ENCODE measurements at places on chromosomes 7 and 10.

- DNase-seq = no peak
Observed at GRCh38 chr10:100615908-100616307, 80.2 kb downstream of the HIF1AN start.

GRCh38 chr7:26159243-26159642 lies 7.2 kb downstream of the NFE2L3 start:
- no peak for DNase-seq

DNA sequence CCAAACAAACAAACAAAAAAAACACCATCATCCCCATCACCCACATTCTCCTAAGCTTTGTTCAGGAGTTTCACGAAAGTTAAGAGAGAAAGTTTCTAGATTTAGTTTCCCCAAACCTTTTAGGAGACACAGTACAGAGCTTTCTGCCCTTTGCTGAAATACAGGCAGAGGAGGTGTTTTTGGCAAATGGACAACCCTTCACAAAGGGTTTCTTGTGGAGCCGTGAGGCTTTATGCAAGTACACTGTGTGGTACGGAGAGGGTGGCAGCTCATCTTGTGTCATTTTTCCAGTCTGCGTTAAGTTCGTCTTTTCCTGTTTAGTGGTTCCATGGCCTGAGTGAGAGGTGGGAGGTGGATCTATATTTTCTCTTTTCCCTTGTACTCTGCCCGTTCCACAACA lies 215.5 kb upstream of the PRKCQ start:
- no peak for DNase-seq

DNA sequence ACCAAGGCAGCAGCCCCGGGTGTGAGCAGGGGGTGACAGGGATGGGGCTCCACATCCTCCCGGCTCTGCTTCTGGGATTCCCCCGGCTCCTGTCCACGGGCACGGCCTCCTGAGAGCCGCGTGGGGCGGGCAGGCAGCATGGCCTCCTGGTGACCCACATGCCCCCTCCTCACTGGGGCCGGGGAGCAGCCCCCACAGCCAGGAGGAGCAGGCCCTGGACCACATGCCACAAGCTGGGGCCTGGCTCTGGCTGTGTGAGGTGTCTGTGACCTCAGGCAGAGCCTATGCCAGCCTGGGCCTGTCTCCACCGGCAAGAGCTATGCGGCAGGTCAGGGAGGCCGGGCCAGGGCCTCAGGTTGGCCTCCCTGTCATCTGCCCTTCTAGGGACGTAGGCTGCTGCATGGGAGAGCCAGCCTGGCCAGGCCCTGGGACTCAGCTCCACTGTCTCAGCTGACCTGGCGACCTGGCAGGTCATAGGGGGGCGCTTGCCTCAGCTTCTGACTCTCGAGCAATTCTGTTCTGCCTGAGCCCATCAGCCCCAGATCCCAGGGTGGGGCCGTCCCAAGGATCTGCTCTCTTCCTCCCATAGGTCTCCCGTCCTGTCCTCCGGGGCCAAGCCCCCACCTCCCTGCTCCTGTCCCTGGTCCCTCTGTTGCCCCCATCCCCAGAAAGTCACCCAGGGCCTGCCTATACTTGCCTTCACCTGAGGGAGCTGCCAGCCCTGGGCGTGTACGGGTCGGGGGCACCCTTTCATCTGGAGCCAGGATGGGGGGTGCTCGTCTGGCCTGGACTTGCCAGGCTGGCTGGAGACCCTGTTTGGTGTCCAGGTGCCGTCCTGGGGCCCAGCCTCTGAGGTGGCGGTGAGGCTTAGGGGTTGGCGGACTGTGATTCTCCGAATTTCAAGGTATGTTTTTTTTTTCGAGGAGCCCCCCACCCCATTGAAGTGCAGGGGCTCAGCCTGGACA lies 3.9 kb upstream of the TMEM184A start:
- no peak for DNase-seq

DNA sequence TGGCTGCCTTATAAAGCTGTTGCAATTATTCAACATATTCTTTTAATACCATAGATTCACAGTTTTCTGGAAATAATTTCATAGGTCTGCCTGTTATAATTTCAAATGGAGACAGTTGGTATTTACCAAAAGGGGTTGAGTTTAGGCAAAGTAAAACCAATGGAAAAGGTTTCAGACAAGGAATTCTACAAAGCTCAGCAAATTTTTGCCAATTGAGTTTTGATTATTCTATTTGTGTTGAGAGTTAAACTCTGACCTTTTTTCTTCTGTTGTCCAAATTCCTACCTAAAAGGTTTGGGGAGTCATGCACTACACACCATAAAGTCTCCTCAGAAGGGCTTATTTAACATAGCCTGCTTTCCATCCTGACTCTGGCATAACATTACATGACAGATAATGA lies 38.5 kb upstream of the ABCA13 start:
- DNase-seq = no peak

GRCh38 chr10:27390681-27391080 lies 113.4 kb upstream of the RAB18 start:
- DNase-seq = no peak

- no peak for DNase-seq
Observed at GRCh38 chr10:85741626-85742300, 624.8 kb downstream of the GRID1 start.

DNA sequence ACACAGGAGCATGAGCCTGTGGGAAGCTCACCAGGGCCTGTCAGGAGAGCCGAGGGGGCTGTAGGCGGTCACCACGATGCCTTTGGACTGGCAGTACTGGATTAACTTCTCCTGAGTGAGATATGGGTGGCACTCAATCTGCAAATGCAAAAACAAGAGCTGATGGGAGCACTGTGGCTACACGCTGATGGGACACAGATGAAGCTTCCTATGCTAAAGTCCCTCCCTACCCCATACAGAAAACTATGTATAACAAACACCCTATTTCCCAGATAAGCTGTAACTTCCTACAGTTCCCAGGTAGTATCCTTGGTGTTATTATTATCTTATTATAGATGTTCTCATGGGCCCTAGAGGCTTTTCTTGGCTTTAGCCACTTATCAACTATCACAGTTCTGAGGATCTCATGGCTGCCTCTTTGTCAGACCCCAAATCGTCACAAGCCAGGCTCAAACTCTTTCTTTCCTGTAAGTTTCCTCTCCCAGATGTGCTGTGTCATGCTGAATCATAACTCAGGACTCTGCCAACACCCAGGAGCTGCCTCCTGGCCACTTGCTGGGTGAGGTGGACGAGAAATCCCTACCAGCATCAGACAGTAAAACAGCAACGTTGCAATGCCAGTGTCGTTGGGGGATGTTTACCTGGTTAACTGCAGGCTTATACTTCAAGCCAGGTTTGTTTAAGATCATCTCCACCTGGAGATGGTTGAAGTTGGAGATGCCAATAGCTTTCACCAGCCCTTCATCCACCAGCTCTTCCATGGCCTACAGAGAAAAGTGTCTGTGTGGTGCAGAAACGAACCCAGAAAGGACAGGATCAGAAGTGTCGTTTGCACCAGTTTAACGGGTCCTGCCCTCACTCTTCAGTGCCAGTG lies 10.3 kb downstream of the AKR1B1 start:
- no peak for DNase-seq

GRCh38 chr7:3917436-3917835 lies 616.4 kb downstream of the SDK1 start:
- DNase-seq = no peak

DNA sequence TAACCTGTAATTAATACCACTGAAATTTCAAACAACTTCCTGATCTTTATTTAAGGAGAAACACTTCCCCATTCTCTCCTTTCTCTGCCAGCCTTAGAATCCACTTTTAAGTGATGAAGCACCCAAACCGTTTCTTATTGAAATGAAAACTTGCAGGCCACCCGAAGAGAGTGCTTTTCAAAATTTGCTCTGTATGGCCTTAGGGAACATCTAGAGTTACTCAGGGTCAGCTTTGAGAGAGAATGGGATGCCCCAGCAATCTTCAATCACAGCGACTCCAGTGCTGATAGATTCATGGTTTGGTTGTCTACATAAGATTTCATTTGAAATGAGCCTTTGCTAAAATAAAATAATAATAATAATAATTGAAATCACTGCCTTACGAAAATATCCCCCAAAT lies 323.1 kb downstream of the PCLO start:
- no peak for DNase-seq

DNA sequence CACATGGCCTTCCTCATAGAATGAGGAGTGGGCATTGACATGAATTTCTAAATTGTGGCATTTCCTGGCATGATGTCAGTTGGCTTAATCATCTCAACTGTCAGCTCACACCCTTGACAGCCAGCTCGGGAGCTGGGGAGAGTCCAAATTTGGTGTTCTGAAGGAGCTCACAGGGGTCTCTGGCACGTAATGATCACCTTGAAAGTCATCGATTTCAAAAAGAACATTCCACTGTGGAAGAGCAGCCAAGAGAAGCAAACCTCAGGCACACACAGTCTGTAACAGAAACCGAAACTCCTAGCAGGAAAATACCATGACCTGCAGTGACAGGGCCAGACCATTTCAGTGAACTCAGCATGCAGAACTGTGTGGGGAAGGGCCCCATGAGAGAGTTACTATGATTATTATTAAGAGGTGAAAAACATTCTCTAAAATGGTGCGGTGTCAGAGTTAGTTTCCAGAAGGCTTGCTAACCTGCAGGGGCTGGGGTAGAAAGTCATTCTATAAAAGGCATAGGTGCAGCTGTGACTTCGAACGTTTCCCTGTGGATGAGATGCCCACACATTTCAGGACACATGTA lies 26.4 kb upstream of the KLF6 start:
- DNase-seq = no peak

GRCh38 chr7:112459645-112460044 lies 9.4 kb downstream of the IFRD1 start:
- DNase-seq = no peak

- no peak for DNase-seq
Observed at GRCh38 chr10:84244651-84245270, at the start of gene RGR. RGR (plus strand) TSS chr10:84245053; CDS start chr10:84245091, 38 bp downstream.

DNA sequence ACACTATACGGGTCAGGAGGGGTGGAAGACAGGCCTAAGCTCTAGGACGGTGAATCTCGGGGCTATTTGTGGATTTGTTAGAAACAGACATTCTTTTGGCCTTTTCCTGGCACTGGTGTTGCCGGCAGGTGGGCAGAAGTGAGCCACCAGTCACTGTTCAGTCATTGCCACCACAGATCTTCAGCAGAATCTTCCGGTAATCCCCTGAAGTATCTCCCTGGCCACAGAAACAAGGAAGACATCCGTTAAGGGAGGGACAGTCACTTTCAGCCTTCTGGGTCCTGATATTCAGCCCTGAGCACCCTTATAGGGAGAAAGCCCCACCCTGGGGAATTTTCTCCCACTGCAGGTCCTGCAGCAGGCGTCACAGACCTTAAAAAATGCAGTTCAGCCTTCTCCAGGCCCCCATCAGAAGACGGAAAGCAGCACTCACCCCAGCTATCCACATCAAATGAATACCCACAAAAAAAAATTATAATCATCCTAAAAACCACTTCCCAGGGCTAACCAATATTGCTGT lies 23.2 kb downstream of the PLAC9 start:
- DNase-seq = no peak

DNA sequence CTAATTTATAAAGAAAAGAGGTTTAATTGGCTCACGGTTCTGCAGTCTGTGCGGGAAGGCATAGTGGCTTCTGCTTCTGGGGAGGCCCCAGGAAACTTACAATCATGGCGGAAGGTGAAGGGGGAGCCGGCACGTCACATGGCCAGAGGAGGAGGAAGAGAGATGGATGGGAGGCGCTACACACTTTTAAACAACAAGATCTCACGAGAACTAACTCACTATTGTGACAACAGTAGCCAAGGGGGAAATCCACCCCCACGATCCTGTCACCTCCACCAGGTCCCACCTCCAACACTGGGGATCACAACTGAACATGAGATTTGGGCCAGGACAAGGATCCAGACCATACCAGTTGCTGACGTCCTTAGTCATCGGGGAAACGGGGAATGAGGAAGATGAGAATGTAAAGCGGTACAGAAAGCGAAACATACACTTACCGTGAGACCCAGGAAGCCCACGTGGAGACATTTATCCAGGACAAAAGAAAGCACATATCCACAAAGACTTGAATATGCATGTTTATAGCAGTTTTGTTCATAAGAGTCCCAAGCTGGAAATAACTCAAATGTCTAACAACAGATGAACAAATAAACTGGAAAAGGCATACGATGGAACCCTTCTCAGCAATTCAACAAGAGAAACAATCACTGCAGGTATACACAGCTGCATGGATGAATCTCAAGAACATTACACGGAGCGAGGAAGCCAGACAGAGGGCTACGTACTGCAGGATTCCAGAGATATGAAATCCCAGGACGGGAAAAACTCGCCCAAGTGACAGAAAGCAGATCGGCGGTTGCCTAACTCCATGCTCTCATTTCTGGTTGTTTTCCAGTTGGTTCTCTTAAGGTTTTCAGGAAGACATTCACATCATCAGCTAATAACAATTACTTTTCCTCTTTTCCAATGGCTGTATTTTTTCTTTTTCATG lies 26.2 kb upstream of the INPP5A start:
- no peak for DNase-seq

DNA sequence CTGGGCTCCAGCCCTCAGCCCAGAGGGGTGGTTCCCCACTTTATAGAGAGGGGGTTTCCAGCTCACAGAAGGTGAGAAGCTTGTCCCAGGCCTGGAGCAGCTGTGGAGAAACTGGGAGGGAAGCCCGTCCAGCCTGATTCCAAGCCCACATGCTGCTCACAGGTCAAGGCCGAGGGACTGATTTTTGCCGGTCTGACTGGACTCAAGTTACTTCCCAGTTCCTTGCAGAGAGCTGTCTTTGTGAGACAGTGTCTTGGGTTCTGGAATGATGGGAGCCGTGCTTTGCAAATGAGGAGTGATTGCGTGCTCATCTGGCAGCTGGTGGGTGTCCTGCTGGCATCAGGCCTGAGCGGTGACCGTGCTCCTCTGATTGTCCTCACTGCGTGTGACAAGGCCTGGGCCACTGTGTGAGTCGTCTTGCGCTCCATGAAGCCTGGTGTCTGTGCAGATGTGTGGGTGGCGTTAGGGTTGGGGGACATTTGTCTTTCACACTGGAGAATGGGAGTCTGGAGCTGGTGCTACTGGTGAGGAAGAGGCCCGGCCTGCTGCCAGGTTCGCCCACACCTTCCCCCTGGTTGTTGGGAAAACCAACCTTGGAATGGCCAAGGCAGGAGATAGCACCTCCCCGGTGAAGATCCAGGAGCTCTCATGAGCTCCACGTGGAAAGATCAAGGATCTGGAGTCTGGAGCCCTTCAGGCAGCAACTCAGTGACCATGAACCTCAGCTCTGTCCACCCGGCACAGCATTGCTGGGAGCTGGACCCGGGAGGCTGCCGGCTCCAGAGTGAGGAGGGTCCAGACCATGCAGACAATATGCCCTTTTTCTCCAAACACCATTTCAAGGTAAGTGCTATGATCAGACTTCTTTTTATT lies 129.6 kb downstream of the SMURF1 start:
- no peak for DNase-seq

GRCh38 chr7:26182283-26182682 lies 18.3 kb downstream of the HNRNPA2B1 start:
- DNase-seq = no peak

Measured in glutamatergic neuron (in vitro differentiated cells).